ENCODE measurements at places on chromosomes 6 and 20.

GRCh38 chr6:11772109-11772825, 6.3 kb downstream of the ADTRP start:
- no peak for DNase-seq

GRCh38 chr20:25256226-25256859, 8.5 kb downstream of the PYGB start:
- DNase-seq: no peak

DNA sequence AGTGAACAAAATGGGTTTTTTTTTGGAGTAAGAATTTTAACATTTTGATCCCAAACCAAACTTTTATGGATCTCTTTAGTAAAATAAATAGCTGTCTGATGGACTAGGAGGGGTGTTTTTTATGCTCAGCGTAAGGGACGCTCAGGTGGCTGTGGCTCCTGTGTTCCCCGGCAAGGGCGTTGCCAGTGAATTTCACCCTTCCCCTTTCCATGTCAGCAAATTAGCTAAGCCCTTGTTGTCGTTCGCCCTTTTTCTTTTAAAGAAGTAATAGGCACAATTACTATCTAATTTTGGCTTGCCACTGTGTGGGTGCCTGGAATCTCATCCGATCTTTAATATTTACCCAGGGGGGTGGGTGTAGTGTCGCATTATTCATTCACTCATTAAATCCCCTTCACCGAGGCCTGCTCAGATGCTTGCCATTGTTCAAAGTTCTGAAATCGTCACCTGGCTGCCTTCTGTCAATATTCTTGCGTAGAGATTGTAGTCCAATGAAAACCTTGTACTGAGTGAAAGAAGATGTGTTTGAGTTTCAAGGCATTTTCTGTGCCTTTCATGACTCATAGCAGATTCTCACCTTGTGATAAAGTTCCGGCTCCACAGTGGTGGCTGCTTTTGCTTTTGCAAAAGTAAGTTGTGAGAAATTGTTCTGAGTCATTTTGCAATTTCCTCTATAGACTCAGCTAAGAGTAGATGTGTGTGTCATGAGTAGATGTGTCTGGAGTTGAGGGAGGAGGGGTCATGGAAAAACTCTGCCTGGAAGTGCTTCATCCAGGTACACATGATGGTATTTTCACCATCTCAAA, 40.0 kb upstream of the CLDN20 start:
- no peak for DNase-seq

GRCh38 chr20:20167698-20168097, 115.4 kb downstream of the CFAP61 start:
- no peak for DNase-seq

- no peak for DNase-seq
These were observed 54.5 kb downstream of the TRIM38 start for GRCh38 chr6:26016963-26017631.

DNA sequence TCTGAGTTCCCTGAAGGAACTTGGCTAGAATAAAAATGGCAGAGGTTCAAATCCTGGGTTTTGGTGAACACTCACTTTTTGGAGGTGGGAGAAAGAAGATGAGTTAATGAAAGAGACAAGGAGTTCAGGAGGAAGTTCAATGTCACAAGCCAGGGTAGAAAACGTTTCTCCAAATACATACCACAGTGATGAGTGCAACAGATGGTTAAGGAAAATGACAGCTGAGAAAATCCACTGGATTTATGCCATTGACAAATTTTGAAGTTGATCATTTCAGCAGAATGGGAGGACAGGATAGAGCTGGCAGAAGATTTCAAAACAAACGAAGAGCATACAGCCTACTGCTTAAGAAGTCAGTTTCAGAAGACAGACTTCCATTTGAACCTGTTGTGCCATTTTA, 122.7 kb downstream of the GFRAL start:
- no peak for DNase-seq

Data from H7 (cell line).